ENCODE measurements at places on chromosomes 11 and 22.

DNA sequence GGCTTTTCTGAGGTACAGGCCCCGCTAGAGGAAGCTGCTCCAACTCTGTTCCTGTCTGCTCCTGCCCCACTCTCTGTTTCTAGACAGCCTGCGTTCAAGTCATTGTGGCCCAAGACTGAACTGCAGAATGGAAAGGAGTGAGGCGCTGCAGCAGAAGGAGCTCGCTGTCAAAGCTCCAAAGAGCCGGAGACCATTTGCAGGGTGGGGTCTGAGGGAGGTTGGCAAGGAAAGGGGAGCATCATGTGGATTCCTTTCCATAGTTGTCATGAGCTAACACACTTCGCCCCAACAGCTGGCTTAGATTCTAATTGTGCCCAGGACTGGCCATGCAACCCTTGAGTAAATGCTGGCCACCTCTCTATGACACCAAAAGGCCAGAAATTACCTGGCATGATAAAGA lies 18.8 kb downstream of the APOL4 start:
- DNase-seq: no peak

DNA sequence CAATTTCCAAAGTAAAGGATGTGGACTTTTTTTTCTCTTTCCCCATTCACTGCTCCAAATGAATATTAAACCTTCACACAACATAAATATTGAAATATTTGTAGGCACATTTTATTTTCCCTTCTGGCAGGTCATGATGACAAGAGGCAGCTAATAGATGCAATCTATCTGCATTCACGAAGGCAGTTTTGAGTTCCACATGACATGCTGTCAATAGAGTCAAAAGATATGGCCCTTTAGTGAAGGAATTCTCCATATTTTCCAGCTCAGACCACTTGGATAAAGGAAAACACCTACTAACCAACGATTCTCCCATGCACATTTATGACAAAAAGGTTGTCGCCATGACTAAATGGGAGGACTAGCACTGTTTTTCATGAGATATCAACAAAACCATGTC lies 37.9 kb downstream of the TENM4 start:
- no peak for DNase-seq

GRCh38 chr11:30357872-30358271 lies 35.0 kb downstream of the ARL14EP start:
- no peak for DNase-seq

GRCh38 chr11:95241681-95242081 lies 10.7 kb upstream of the SESN3 start:
- DNase-seq: no peak

DNA sequence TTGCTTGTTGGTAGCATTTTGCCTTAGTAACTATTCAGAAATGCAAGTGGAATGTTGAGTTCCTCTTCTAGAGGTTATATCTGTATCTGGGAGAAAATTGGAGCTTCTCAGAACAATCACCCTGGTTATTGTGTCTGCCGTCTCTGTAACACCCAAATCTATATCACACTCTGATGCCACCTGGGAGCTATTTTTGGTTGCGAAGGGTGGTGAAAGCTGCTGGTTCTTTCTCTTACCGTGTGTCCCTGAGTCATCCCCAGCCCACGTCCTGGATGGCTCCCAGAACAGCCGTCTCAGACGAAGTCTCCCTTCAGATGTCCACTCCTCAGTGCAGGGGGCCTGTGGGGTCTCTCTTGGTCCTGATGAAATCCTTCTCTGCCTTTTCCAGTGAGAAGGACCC lies 83.5 kb downstream of the C22orf31 start:
- no peak for DNase-seq

GRCh38 chr11:78954696-78955095 lies 380.0 kb upstream of the NARS2 start:
- no peak for DNase-seq

DNA sequence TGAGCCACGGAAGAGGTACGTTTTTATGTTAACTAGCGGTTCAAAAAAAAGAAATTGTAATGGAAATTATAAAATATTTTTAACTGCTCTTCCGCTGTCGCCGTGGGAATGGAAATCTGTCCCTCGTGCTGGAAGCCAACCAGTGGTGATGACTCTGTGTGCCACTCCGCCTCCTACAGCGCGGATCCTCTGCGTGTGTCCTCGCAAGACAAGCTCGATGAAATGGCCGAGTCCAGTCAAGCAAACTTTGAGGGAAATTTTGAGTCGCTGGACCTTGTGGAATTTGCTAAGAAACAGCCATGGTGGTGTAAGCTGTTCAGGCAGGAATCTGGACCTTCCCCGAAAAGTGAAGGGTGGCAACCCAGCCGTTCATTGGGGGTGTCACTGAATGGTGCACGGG lies 2.9 kb upstream of the CBX7 start:
- DNase-seq: no peak

GRCh38 chr11:65530157-65530496 lies 5.2 kb downstream of the SCYL1 start:
- DNase-seq: no peak

DNA sequence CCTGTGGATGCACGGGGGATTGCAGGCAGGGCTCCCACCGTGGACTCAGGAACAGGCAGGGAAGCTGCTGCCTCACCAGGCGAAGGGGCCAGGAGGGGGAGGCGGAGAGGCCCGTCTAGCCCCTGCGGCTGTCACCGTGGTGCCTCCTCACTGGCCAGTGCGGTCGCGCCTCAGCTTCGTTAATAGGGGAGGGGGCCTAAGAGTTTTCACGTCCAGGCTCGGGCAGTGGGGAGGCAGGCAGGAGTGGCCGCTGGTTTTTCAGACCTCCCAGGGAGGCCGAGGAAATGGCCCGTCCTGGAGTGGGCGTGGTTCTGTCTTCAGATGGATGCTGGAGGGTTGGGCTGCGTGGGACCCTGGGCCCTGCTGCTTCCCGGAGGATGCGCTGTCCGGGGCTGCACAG lies 91.1 kb upstream of the B3GAT1 start:
- DNase-seq: no peak

GRCh38 chr11:19813158-19813879 lies 100.7 kb downstream of the NAV2 start:
- no peak for DNase-seq

DNA sequence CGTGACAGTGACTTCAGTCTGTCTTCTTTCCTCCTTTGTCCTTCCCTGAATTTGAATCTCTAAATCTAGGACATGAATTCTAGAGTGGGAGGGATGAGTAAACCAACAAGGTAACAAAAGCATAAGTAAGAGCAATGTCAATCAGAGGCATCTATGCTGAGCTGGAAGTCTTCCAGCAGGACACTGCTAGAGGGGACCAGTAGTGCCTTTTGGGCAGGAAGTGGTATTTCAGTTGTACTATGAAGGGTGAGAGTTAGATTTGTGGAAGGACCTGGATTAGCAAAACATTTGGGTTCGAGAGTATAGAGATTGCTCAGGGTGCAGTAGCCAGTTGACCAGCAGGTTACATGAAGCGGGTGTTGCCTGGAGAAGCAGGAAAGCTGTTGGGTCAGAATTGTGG lies 40.3 kb downstream of the MEI1 start:
- DNase-seq: no peak

DNA sequence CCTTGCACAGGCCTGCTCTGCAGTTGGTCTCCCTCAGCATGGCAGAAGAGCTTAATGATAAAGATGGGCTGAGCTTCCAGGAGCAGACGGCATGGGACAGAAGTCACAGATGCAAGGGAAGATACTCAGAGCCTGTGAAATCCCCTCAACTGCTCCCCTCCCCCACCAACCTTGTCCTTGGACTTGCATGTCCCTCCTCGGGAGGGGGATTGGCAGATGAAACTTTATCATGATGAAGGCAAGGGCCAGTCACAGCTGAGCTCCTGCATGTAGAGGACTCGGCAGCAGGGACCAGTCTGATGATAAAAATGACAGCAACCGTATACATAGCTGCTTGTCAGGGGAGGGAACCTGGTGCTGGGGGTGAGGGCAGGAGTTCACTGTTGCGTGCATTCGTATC lies 6.8 kb upstream of the SLC22A8 start:
- no peak for DNase-seq

DNA sequence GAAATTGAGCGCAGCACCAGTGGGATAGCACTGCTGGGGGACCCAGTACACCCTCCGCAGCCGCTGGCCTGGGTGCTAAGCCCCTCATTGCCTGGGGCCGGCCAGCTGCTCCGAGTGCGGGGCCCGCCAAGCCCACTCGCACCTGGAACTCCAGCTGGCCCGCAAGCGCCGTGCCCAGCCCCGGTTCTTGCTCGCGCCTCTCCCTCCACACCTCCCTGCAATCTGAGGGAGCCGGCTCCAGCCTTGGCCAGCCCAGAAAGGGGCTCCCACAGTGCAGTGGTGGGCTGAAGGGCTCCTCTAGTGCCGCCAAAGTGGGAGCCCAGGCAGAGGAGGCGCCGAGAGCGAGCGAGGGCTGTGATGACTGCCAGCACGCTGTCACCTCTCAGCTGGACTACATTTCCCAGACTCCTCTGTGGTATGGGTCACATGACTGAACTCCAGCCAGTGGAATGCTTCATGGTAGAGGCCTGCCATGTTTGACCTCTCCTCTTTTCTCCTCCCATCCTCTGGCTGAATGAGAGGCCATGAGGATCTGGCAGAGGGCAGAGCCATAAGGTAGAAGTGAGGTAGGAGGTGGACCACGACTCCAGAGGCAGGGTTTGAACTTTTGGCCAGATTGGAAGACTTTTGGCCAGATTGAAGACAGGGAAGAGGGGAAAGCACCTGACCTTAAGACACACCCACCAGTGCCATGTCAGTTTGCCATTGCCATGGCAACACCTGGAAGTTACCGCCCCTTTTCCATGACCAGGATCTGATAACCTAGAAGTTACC lies 6.2 kb downstream of the MRGPRD start:
- DNase-seq: no peak

DNA sequence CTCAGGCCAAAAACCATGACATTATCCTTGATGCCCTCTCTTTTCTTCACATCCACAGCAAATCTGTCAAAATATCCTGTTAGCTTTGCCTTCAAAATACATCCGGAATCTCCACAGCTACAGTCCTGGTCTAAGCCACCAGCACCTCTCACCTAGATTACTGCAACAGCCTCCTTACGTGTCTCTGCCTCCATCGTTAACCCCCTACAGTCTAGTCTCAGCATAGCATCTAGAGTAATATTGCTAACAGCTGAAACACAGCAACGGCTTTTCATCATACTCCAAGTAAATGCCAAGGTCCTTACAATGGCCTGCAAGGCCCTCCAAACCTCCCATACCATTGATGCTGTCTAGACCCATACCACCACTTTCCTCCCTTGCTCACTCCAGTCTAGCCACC lies 4.4 kb downstream of the TSG101 start:
- DNase-seq: no peak

- DNase-seq: no peak
Observed at GRCh38 chr11:4886186-4886585, 4.5 kb downstream of the OR51T1 start.

DNA sequence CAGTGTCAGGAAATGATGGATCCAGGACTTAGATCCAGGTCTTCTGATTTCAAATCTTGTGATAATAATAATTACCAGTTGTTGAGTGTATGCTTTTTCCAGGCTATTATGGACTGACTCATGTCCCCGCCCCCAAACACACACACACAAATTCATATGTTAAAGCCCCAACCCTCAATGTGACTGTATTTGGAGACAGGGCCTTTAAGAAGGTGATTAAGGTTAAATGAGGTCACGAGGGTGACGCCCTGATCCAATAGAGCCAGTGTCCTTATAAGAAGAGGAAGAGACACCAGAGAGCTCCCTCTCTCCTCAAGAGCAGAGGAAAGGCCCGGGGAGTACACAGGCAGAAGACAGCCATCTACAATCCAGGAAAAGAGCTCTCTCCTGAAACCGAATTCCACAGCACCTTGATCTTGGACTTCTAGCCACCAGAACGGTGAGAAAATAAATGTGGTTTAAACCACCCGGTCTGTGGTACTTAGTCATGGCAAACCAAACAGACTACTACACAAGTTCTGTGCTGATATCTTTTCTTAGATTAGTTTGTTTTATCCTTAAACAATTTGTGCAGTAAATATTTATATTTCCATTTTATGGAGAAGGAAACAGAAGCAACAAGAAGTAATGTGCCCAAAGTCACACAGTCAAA lies 8.2 kb downstream of the TMPRSS5 start:
- no peak for DNase-seq

DNA sequence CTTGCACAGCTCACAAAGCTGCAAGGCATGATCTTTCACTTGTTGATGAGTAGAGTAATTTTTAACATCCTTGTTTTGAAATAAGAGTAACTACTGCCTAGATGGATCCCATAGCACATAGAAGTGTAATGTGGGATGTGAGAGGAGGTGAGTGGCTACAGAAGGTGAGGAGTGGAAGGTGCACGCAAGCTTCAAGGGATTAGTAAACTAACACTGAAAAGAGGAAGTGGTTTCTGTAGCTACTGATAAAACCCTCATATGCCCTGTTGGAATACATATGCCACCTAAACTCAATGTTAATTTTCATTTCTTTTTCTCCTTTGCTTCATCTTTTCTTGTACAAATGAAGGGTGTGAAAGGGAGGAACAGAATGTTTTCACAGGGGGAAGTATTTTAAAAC lies 22.0 kb upstream of the CTSC start:
- no peak for DNase-seq

DNA sequence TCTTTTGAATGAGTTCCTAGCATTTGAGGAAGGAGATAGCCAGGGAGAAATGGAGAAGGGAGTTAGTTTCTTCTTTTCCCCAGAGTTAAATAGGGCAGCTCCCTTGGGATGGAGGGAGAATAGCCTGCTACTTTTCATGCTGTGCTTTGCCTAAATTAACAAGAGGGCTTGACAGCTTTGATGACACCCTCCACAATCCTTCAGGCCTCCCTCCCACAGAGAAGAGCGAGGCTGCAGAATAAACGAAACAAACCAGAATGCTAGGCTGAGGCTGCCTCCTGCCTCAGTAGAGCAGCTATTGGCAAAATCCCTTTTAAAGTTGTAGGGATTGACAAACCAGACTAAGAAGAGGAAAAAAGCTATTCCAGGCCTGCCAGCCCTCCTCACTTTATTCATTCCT lies 94.6 kb downstream of the C11orf58 start:
- no peak for DNase-seq

GRCh38 chr11:121494355-121495099 lies 41.8 kb upstream of the SORL1-AS1 start:
- no peak for DNase-seq

DNA sequence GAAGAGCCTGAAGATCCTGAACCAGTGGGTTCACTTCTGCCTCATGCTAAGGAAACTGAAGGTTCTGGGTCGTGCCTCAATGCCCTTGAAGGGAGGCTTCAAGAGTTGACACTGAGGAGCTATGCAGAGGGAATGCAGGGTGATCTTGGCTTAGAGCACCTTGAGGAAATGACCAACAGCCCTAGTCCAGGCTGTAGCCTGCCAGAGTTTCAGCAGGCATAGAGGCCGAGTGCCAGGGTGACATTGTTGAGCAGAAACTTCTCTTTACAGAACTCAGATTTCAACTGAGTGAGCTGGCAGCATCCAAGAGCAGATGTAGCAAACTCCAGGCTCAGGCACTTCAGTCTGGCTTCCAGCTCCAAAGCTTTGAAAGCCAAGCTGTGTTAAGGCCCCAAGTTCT lies 23.1 kb upstream of the CAPRIN1 start:
- no peak for DNase-seq

GRCh38 chr11:31823644-31824331 lies 12.7 kb upstream of the PAX6 start:
- DNase-seq: no peak
